Tibial nerve (tissue), 4 donors: ENCODE measurements at places on chromosomes 7 and 10. TPM values are rescaled to one million over a fixed set of nuclear protein-coding genes. Genes with fewer than 3 reads are reported as not detected.

- H3K27ac ChIP-seq = no peak overlapping the region
- peaks cover 9% of the 10 kb centered on the region for H3K4me1 ChIP-seq
- no peak for DNase-seq
- no peaks in the 10 kb centered on the region for H3K36me3 ChIP-seq
- no peaks in the 10 kb centered on the region for H3K27me3 ChIP-seq
Observed at GRCh38 chr10:126661841-126662515, 8.5 kb downstream of the C10orf90 start.

DNA sequence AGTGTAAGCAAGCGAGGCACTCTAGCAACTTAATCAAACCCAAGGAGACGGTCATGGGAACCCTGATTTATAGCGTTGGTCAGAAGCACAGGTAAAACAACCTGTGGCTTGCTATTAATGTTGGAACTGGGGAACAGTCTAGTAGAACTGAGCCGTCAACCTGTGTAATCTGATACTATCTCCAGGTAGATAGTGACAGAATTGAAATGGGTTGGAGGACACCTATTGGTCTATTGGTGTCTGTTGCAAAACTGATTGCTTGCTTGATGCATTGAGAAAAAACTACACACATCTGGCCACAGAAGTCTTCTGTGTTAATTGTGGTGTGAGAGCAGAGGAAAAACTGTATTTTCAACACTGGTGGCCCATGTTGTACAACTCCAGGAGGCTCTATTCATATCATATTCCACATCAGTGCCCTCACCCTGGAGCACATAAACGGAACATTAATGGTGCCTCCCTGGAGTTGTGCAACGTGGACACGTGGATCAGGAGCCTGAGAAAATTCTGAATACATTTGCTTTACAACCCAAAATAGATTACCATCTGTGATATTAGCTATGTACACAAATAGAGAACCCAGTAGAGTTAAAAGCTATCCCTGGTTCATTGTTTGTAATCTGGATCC, 112.2 kb downstream of the MYO3A start:
- H3K36me3 ChIP-seq = no peaks in the 10 kb centered on the region
- no peaks in the 10 kb centered on the region for H3K4me1 ChIP-seq
- no peak overlapping the region for H3K4me3 ChIP-seq
- no peak overlapping the region for H3K27ac ChIP-seq
- no peaks in the 10 kb centered on the region for H3K27me3 ChIP-seq

- H3K36me3 ChIP-seq = no peaks in the 10 kb centered on the region
- H3K4me3 ChIP-seq = no peak overlapping the region
- DNase-seq = no peak
- H3K4me1 ChIP-seq = no peaks in the 10 kb centered on the region
Observed at GRCh38 chr10:118943253-118943652, 86.3 kb upstream of the NANOS1 start.

DNA sequence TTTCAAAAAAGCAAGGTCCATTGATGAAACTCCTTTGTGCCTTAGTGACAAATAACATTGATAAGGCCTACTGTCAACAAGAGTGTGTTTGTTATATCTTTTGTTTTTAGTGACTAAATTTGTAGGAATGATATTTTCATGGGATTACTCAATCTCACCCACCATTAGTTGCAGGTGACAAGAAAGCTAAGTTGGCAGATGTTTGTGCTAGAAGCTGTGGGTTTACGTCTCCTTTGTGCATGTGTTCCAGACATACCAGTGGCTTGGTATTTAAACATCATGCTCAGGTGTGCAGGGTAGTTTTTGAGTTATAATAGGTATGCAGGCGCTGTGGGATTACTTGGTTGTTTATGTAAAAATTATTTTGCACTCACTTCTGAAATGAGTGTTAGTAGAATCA, 178.6 kb downstream of the ANKRD30A start:
- no peaks in the 10 kb centered on the region for H3K27me3 ChIP-seq
- no peak overlapping the region for H3K4me3 ChIP-seq
- no peak for DNase-seq
- no peaks in the 10 kb centered on the region for H3K36me3 ChIP-seq
- H3K27ac ChIP-seq = no peak overlapping the region
- no peaks in the 10 kb centered on the region for H3K4me1 ChIP-seq

DNA sequence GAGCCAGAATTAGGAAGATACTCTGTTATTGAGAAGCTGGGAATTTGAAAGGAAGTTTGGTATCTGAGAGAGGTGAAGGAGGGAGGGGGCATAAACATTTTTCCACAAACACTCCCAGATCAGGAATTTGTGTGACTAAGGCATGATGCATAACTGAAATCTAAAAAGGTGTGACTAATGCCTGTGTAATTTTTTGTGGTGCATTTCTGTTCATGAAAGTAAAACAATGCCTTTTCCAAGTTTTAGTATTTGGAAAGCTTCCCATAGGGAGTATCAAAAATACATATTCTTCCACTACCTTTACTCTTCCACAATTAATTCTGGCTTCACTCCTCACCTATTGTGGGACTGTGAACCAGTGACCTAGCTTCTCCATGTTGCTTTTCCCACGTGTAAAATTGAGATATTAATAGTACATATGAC, 56.4 kb upstream of the CAV2 start:
- H3K27me3 ChIP-seq = no peaks in the 10 kb centered on the region
- H3K36me3 ChIP-seq = no peaks in the 10 kb centered on the region
- peak overlapping the region; percentile 81 for H3K27ac ChIP-seq
- no peak overlapping the region for H3K4me3 ChIP-seq
- DNase-seq = no peak
- no peaks in the 10 kb centered on the region for H3K4me1 ChIP-seq

DNA sequence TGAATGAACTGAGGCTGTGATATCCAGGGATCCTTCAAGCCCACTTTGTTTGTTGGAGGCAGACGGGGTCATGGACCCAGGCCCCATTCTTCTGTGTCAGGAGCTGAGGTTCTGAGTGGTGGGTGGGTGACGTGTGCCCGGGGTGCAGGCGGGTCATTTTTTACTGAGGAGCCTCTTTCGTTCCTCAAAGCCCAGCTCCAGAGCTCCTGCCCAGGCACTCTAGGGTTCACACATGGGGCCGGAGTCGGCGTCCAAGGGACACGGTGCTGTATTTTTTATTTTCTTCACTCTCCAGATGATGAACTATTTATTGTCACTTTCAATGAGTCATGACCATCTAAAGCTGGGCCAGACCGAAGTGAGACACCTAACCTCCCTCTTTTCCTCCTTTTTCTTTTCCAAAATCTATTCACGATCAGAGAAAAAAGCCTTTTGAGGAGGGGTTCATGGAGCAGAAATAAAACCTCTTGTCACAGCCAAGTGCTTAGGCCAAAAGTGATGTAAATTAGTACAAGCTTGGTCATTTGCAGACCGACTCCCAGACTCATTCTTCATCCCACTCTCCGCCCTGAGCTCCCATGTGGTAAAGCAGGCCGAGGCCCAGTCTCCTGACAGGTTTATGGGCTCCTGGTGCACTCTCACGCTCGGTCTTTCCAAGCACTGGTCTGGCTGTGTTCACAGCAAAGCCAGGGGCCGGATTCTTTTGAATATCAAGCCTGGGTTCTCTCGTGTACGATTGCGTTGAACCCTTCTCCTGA, 41.4 kb upstream of the PITRM1 start:
- no peak for DNase-seq
- no peak overlapping the region for H3K27ac ChIP-seq
- no peak overlapping the region for H3K4me3 ChIP-seq
- H3K4me1 ChIP-seq = no peaks in the 10 kb centered on the region

Gene CALY
- 4.4 TPM for total RNA-seq

Gene LIPM
- total RNA-seq = not detected

Gene TEX36
- total RNA-seq = not detected

Gene ARMC10
- total RNA-seq = 61.0 TPM

Gene CTTNBP2
- total RNA-seq = 15.5 TPM
